ENCODE measurements at places on chromosomes 2 and 18.

- H3K27ac ChIP-seq = no peak overlapping the region
- DNase-seq = no peak
These were observed 624.3 kb upstream of the FANCL start for GRCh38 chr2:58865436-58865835.

- DNase-seq = no peak
- no peaks in the 10 kb centered on the region for H3K27me3 ChIP-seq
- H3K4me1 ChIP-seq = no peaks in the 10 kb centered on the region
- H3K36me3 ChIP-seq = no peaks in the 10 kb centered on the region
- H3K4me3 ChIP-seq = no peak overlapping the region
These were observed 367.0 kb downstream of the DSC3 start for GRCh38 chr18:30675493-30675892.

GRCh38 chr2:171703574-171704347, 16.5 kb downstream of the DYNC1I2 start:
- DNase-seq = no peak
- H3K27ac ChIP-seq = no peak overlapping the region
- no peaks in the 10 kb centered on the region for H3K27me3 ChIP-seq
- H3K4me3 ChIP-seq = no peak overlapping the region
- H3K36me3 ChIP-seq = peaks cover 35% of the 10 kb centered on the region

- H3K36me3 ChIP-seq = no peaks in the 10 kb centered on the region
- DNase-seq = no peak
- H3K27me3 ChIP-seq = peaks cover 5% of the 10 kb centered on the region
- peak overlapping the region; percentile 81 for H3K27ac ChIP-seq
- peaks cover 10% of the 10 kb centered on the region for H3K4me1 ChIP-seq
These were observed 31.0 kb downstream of the GLI2 start for GRCh38 chr2:120766470-120767351.

DNA sequence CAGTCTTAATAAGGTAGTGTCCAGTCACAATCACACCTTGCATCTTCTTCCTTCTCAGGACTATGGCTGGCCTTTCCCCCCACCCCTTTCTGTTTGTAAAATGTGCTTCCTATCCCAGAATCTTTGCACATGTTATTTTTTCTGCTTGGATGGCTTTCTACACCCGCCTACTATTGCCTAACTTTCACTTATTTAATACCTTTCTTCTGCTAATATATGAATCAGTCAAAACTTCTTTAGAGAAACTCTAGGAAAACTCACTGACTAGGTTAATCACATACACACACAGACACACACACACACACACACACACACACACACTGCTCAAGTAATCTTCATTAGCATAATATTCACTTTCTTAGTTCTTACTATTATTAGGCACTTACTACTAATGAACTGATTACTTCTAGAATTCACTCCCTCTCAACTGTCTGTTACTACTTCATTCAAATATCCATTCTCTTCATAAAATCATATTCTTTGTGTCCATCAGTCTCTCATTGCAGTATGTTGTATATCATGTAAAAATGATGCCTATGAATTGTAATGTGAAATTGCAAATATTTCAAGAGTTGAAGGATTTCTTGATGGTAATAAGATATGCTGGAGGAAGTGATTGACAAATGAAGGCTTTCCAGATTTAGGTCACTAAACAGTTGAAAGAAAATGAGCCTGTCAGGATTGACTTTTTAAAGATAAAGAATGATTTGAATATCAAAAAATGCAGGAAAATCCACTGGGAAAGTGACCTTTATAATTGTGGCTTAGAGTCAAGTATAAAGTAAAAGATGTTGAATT, 51.2 kb downstream of the CLIP4 start:
- H3K4me1 ChIP-seq = no peaks in the 10 kb centered on the region
- no peak overlapping the region for H3K27ac ChIP-seq
- no peak for DNase-seq
- H3K27me3 ChIP-seq = no peaks in the 10 kb centered on the region
- H3K4me3 ChIP-seq = no peak overlapping the region

GRCh38 chr2:177796011-177796410, 276.6 kb downstream of the PDE11A start:
- H3K36me3 ChIP-seq = no peaks in the 10 kb centered on the region
- peaks cover 7% of the 10 kb centered on the region for H3K4me1 ChIP-seq
- no peak overlapping the region for H3K27ac ChIP-seq
